ENCODE measurements at places on chromosomes 16 and 17.
A peak's percentile ranks its signal among the peaks of the same experiment; 100 is the strongest.

DNA sequence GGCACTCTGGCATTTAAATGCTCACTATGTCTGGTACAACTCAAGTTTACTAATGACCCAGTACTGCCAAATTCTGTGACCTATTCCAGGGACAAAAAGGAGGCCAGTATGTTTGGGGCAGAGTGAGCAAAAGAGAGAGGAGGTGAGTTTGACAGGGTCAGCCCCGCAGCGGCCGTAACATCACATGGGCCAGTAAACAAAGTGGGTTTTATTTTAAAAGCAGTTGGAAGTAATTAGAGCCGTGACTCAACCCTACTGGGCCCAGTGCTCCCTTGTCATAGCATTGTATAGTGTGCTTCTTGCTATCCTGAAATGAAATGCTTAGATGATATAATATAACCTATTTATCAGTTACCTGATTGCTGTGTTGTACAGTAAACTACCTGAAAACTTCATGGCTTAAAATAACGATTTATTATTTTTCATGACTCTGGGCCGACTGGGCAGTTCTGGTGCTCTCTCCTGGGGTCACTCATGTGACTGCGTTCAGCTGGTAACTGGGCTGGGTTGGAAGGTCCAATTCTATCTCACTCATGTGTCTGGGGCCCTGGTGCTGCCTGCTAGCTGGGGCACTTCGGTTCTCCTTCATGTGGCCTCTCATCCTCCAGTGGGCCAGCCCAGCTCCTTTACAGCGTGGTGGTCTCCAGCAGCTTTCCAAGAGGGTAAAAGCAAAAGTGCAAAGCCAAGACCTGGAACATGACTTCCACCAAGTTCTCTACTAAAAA lies 27.4 kb downstream of the IQCK start:
- DNase-seq, result no peak

DNA sequence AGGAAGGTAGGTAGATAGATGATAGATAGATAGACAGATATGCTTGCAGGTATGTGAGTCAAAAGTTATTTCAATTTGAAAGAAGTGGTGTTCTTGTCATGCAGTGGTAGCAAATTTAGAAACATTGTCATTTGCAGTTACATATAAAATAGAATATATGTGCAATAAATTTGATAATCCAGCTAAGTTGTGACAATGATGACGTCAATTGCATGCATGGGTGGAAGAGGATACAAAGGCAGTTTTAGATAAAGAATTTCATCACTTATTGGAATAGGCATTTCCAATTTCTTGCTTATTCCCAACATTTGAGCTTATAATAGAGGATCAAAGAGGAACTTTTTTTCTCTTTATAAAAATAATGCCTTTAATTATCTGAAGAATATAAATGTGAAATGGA lies 99.2 kb upstream of the KCNJ16 start:
- DNase-seq, result no peak

DNA sequence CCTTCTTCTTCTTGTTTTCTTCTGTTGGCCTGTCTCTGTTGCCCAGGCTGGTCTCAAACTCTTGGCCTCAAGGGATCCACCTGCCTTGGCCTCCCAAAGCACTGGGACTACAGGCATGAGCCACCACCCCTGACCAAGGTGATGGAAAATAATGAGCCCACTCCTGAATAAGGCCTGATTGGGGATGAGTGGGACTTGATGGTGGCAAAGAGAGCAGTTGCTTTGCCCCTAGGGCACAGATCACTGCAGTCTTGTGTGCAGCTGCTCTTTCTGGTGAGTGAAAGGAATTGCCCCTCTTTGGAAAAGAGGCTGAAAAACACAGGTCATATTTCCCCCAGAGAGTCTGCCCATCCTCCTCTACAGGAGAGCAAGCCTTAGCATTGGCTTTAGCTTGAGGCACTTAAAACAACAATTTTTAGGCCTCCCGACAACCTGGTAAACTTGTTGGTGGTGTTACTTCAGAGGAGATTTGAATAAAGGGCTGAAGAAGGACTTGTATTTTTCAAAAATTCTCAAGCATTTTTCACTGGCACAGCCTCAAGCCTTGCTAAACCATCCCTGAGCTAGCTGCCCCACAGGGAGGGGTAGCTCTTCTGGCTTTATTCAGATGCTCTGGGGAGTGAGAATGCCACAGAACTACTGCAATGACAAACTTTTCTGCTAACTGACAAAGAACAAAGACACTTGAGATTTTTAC lies 6.1 kb upstream of the PDP2 start:
- DNase-seq, result no peak

DNA sequence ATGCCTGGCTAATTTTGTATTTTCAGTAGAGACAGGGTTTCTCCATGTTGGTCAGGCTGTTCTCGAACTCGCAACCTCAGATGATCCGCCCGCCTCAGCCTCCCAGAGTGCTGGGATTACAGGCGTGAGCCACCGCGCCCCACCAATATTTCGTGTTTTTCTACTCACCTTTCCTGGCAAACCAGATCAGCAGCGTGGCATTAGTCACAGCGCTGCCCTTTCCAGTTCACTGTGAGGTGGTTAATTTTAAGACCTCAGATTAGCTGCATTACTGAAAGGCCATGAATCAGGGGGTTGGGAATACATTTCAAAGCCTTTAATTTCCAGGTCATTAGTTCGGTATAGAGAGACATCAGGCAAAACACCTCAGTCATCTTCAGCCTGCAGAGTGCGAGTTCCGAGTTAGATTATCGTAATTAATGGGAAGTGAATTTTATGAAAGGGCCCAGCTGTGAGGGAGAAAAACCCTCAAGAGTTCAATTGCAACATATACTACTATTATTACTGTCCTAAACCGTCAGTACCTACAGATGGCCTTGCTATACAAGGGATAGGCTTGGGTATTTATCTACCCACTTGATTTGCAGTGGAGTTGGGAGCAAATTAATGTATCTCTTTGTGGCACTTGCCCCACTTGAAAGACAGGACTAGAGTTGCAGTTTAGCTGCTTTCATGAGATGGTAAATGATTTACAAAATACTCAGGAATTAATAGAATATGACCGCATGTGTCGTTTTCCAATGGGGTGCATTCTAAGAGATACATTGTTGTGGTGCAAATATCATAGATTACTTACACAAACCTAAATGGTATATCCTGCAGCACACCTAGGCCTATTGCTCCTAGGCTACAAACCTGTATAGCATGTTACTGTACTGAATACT lies 2.1 kb upstream of the USP32 start:
- no peak for DNase-seq

DNA sequence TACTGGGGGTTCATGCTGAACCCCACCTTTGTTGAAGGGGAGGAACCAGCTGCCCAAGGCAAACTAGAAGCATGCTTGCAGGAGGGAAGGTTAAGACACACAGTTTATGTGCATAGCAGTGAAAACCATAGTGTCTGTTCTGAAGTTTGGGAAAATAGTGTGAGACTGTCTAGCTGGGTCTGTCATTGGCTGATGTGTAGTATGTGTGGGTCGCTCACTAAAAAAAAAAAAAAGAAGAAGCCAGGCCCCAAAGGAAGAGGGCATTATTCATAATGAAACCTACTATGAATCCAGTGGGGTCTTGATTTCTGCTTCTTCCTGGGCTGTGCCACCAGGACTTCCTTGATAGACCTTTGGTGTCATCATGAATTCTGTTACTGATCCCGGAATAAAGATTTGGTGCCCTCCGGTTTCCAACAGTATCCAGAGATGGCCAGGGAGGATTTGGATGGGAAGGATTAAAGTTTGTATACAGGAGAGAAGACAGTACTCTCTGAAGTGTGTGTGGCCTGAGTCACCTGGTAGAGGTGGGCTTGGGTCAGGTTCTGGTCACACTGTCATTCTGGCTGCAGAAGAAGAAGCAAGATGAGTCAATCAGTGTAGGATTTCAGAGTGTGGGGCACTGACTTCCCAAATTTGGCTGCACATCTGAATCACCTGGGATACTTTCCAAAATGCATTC lies 220.3 kb downstream of the PRKCA start:
- no peak for DNase-seq

- DNase-seq, result no peak
Observed at GRCh38 chr17:15343749-15344148, 2.4 kb upstream of the TEKT3 start.

DNA sequence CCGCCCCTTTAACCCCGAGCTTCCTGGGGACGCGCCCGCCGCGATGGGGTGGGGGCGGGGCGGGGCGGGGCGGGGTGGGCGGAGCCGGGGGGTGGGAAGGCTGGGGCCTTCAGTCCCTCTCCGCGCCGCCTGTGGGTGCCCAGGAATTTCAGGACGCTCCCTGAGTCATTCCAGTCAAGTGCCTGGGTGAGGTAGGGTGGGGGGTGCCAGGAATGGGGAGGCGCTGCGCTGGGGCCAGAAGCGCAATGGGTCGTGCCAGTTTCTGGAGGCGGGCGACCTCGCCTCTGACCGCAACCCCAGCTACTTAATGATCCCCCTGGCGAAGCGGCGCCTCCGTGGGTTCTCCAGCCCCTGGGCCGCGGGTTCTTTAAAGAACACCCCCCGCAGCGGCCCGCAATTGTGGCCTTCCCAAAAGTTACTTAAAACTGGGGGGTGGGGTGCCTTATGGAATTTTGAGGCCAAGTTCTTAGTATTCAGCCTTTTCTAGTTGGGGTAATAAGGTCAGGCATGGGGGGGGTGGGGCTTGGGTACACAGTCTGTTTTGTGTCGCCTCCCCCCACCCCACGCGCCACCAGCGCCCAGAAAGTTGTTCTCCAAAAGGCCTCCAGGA lies 826 bp upstream of the GSE1 start:
- peak; percentile 37 for DNase-seq

DNA sequence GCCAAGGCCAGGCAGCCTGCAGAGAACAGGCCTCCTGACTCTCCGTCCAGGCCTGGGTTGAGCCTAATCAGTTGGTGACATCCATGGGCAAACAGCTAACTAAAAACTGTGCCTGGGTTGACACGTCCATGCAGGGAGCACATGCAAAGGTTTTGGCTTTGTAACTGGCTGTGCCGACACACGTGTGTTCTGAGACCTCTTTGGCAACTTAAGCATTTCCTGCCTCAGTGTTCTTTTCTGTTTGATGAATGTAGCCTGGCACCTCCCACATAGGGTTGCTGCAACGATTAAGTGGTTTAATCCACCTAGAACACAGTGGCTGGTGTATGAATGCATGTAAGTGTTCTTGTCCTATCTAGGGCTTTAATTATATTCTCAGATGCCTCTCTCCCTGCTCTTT lies 3.2 kb downstream of the BCO1 start:
- DNase-seq, result no peak

- no peak for DNase-seq
Observed at GRCh38 chr16:85330006-85330693, 217.9 kb upstream of the CIBAR2 start.

DNA sequence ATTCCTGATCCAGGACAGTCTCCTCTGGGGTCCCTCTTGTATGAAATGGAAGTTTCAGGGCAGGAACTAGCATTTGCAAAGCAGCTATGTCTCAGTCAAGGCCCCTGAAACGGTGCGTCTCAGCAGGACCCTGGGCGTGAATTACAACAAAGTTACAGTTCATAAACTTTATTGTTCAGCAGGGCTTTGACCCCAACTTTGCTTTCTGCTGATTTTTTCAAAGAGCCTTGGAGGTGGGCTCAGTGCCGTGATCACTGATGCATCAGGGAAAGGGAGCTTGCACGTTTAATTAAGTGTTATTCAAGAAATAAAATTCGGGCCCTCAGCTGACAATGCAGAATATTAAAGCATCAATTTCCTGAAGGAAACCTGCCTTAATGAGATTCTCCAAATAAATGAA lies 260.1 kb upstream of the C16orf82 start:
- DNase-seq, result no peak

DNA sequence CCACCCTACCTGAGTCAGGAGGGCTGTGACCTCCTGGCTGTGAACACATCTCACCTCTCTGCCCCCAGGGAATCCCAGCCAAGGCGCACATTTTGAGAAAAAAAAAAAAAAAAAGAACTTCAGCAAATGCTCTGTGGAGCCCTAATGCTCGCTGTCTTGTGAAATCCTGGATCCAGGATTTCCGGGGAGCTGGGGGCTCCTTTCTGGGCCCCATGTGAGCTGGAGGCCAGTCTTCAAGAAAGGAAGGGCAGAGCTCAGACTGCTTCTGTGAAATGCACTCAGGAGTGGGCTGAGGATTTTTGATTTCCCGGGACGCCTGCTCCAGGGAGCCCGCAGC lies 36.0 kb upstream of the EMP2 start:
- no peak for DNase-seq

DNA sequence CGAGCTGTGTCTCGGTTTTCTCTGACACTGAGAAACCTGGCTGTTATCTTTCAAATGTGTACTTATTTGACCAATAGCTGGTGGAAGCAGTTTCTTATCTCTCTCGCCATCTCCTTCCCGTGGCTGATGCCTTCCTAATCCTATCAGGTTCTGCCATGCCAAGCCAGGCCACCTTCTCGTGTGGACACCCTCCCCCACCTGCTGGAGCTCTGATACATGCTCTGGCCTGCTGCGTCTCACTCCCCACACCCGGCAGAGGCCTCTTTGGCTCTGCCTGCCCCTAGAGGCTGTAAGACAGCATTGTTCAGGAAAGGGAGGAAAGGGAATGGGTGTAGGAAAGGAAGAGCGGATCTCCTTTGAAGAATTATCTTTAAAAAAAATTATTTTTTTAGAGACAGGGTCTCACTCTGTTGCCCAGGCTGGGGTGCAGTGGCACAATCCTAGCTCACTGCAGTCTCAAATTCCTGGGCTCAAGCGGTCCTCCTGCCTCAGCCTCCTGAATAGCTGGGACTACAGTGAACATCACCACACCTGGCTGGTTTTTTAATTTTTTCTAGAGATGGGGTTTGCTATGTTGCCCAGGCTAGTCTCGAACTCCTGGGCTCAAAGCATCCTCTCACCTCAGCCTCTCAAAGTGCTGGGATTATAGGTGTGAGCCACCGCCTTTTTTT lies 7.5 kb upstream of the ARMC5 start:
- peak; percentile 15 for DNase-seq

GRCh38 chr16:79665970-79666369 lies 65.4 kb upstream of the MAF start:
- DNase-seq, result no peak

DNA sequence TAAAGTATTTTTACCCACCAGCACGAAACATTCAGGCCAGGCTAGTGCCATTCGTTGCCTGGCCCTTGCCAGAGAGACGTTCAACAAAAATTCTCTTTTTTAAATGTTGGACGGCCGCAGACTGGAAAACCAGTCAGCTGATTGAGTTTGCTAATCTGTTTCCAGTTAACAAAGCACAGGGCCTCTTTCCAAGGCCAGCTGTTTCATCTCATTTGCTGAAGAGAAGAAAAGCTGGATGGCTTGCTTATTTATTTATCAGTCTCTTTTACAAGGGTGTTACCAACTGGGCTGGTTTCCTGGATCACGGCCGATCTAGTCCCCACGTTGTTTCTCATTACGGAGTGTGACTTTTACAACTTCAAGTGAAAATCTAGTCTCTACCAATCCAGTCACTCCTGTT lies 418.7 kb upstream of the DYNLRB2 start:
- no peak for DNase-seq

GRCh38 chr17:79446399-79447009 lies 164.3 kb downstream of the RBFOX3 start:
- DNase-seq, result no peak

DNA sequence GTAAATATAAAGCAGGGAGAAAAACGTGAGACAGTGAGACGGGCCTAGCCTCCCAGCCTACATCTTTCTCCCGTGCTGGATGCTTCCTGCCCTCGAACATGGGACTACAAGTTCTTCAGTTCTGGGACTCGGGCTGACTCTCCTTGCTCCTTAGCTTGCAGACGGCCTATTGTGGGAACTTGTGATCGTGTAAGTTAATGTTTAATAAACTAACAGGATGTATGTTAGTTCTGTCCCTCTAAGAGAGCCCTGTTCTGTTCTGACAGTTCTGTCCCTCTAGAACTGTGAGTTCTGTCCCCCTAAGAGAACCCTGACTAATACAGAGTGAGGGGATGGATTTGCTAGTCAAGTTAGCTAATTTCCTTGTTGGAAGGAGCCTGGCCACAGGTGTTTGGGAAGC lies 16.7 kb upstream of the MYH10 start:
- DNase-seq, result no peak

GRCh38 chr17:42985225-42985624 lies 4.9 kb downstream of the RUNDC1 start:
- DNase-seq, result no peak

Measured in NCI-H2029 (cell line).